ENCODE measurements at places on chromosomes 11 and 22.

DNA sequence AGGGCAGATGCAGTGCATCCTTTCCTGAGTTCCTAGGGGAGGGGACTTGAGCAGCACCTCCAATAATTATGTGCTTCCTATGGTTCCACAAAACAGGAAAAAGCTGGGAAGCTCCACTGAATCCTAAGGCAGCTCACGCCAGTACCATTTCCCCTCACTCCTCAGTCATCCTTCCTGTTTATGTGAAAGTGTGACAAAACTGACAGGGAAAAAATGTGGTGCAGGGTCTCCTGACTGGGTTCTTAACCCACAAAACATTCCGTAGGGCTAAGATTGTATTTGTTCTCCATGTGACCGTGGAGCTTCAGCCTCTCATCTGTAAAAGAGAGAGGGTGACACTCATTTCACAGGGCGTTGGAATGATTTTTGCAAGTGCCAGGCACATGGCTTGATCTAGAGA lies 12.2 kb upstream of the LYVE1 start:
- DNase-seq: no peak

- DNase-seq: no peak
Observed at GRCh38 chr11:14934641-14935351, 37.4 kb downstream of the CALCA start.

DNA sequence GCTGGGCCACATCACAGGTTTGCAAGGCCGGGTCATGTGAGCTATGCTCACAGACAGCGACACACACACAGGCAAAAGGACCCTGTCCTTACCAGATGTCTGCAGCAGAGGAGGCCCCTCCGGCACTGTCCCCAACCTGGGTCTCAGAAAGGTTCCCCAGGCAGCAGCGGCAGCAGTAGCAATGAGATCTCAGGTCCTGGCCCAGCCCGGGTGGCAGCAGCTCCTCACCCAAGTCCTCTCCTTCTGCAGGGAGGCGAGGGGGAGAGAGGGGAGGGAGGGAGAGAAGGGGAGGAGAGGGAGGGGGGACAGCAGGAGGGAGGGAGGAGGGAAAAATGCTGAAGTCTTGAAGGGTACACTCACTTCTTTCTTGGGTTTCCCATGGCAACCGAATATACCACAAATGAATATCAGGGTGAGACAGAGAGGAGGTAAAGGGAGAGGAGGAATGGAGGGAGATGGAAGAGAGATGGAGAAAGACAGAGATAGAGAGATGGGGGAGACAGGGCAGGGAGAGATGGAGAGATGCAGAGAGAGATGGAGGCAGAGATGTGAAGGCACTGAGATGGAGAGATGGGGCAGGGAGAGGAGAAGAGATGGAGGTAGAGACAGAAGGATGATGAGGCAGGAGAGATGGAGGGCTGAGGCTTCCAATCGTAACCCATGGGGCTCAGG lies 9.5 kb downstream of the ELFN2 start:
- no peak for DNase-seq

DNA sequence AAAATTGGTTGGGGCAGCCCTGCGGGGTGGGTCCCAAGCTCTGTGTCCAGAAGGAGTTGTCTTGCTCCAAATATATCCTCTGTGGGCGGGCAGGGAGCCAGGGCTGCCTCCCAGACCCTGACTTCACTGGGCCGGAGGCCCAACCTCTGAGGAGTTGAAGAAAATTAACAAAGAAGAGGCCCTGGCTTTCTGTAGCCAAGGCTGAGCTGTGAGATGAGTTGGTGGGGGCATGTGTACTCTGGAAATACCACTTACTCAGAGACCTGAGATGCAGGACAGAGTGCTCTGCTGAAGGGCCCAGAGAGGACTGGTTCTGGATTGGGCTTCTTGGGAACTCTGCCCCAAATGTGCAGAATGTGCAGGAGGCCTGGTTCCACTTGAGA lies 96.3 kb downstream of the SWAP70 start:
- peak; percentile 68 for DNase-seq

- no peak for DNase-seq
Observed at GRCh38 chr11:20342347-20343141, 21.0 kb upstream of the HTATIP2 start.

GRCh38 chr11:1157645-1158591 lies at the start of gene MUC5AC:
Gene MUC5AC, plus strand, starts transcription at chr11:1157953. Its CDS starts 47 bp downstream, at chr11:1158000.
- no peak for DNase-seq

DNA sequence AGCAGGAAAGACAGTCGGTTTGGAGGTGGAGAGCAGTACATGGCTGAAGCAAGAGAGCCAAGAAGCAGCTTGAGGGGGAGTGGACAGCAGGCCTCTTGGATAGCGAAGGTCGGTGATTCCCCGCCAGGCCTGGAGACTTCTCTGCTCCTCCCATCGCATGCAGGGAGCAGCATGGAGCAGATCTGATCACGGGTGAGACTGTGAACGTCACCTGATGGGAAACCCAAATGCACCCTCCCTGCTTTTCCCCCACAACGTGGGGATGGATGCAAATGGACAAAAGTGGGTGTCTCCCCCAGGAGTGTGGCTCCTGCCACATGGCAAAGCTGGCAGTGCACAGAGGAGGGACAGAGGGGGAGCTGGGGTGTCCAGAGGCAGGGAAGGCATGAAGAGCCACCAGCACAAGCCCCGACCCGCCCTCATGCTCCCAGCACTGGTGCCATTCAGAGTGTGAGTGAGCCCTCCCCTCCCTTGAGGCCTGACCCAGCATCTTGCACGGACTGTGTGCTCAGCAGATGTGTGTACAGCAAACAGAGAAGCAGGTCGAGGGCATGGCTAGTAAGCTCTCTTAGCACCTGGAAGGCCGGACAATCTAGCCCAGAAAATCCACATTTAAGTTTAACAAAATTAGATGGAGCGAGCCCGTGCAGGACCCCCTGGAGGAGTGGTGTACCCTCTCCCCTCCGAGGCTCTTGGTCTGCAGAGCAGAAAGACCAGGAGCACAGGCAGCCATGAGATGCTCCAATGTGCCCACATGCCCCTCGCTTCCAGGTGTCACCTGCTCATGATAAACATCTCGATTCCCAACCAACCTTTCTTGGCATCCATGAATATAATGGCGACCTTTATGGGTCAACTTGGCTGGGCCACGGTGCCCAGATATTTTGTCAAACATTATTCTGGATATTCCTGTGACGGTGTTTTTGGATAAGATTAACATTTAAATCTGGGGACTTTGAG lies 661.7 kb downstream of the TBC1D22A start:
- DNase-seq: no peak

DNA sequence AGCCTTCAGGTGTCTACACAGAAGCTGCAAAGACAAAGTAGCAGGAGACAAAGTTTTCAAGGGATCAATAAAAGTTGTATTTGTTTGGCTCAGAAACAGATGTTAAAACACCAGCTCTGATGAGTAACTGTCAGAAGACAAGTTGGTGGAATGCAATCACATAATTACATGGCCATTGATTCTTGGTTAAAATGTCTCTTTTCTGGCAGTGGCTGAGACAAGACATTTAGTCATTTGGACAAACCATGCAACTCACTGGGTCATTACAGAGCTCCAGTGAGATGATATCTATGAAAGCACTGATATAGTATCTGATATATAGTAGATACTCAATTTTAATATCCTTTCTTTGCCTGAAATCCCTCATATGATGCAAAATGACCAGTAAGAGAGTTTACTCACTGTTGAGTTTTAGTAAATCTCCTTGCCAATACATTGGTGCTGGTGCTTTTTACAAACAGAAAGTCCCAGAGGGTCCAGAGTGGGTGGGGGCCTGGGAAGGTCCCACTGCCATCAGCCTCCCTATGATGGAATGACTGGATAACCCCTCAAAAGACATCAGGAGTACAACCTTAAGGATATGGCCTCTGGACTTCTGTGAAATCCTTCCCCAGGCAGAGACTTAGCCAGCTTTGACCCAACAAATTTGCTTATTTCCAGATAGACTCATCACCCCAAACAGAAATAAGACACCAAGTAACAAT lies 95.0 kb downstream of the SLC1A2 start:
- DNase-seq: no peak

DNA sequence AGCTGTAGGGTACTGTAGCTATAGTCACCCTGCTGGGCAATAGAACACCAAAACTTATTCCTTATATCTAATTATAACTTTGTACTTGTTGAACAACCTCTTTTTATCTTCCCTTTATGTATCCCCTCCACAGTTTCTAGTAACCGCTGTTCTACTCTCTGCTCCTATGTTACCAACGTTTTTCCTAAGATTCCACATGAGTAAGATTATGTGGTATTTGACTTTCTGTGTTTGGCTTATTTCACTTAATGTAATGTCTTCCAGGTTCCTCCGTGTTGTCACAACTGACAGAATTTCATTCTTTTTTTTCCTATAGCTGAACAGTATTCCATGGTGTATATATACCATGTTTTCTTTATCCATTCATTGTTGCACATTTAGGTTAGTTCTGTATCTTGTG lies 258.4 kb downstream of the DYNC2H1 start:
- DNase-seq: no peak

DNA sequence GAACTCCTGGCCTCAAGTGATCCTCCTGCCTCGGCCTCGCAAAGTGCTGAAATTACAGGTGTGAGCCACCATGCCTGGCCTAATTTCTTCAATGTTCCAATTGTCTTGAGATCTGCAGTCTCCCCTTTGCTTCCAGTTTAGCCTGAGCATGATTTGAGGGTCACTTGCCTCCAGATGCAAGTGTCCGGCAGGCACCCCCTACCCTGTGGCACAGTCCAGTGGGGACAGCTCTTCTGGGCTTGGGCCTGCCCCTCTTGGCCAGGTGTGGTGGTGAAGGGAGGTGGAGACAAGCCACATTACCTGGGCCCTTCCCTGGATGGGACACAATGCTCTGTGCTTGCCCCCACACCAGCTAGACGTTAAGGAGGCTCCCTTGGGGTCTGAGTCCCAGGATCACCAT lies 21.3 kb upstream of the CACNG2 start:
- no peak for DNase-seq

- DNase-seq: peak; percentile 68
Observed at GRCh38 chr11:64019106-64020037, 16.4 kb upstream of the FLRT1 start.

- DNase-seq: no peak
Observed at GRCh38 chr11:77779935-77780334, 40.6 kb downstream of the RSF1 start.

DNA sequence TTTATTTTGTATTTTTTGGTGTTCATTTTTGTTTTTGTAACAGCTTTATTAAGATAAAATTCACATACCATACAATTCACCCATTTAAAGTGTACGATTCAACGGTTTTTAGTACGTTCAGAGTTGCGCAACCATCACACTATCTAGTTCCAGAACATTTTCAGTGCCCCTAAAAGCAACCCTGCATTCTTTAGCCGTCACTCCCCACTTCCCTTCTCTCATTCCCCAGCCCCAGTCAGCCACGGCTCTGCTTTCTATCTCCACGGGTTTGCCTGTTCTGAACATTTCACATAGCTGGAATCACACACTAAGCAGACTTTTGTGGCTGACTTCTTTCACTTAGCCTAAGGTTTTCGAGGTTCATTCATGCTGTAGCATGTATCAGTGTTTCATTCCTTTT lies 9.6 kb upstream of the KCNQ1OT1 start:
- no peak for DNase-seq

GRCh38 chr11:109756951-109757350 lies 335.0 kb downstream of the C11orf87 start:
- no peak for DNase-seq

DNA sequence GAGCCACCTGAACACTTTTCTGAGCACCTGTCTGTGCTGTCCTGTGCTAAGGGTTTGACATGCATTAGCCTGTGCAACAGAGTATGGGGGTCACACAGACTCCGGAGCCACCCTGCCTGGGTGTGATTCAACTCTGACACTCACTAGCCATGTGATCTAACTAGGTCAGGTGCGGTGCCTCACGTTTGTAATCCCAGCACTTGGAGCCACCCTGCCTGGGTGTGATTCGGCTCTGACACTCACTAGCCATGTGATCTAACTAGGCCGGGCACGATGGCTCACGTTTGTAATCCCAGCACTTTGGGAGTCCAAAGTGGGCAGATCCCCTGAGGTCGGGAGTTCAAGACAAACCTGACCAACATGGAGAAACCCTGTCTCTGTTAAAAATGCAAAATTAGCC lies 11.4 kb downstream of the UBE2L6 start:
- DNase-seq: no peak

DNA sequence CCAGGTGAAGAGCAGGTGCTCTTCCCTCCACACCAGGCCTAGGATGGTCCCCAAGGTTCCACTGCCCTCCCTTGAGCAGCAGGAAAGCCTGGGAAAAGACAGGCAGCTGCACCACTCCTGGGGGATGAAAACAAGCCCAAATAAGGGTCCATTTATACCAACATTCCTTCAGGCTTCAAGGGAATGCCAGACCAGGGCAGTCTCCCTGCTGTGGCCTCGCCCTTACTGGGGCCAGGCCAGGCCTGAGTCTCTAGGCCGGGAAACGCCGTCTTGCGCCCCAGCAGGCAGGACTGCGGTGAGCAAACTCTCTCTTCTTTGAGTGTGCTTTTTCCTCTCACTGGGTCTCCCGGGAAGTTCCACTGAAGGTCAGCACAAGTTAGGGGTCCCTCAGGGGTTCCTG lies 443.5 kb downstream of the SOX6 start:
- DNase-seq: no peak

DNA sequence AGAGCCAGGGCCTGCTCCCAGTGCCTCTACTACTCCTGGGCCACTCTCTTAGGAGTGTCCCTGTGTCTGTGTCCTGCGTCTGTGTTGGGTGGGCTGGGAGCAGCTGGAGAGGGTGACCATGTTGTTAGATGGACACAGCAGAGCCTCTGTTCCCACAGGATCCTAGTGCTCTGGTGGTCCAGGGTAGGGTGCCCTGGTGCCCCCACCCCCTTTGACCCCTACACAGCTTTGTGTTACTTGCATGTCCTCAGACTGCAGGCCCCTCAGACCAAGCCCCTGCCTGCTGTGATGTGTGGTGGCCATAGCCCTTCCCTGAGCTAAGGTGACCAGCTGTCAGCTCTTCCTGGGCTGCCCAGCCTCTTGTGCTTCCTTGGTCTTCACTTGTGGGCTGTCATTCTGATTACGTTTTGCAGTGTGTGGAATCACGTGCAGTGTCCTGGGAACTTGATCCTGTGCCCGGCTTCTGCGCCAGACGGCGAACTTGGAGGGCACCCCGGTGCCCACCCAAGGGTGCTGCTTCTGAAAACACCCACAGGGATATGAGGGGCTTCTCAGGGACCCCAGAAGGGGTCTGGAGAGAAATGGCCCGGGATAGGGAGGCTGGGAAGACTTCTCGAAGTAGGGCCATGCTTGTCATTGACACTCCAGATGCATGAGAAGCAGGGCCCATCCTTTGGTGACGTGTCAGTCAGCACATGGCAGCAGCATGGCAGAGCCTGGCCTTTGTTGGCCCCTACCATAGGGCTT lies 1.5 kb downstream of the TANGO2 start:
- DNase-seq: no peak

DNA sequence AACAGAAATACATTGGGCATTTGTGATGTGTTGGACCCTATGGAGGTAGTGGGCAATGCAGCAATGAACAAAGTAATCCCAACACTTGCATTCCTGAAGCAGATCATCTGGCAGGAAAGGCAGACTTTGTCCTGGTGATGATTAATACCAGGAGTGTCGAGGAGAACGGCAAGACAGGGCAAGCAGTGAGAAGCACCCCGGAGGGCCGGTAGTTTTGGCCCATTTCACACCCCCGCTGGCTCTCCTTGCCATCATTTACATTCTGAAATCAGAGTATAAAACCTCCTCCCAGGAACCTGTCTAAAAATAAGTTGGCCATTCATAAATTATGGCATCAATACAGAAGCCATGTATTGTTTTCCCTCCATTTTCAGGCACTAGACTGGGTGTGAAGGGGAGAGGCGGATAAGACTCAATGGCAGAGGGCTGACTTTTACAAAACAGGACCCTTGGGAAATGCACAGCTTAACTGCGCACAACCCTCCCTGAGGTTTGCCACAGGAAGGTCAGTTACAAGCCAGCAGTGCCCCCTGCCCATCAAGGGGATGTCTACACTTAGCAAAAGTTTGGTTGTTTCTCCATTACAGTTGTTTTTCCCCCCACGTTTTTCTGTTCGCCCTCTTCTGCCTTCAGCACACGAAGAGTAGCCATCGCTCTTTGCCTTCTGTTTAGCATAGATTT lies 55.6 kb downstream of the OPCML start:
- DNase-seq: no peak

Measured in body of pancreas (tissue), 4 donors.